Femur (tissue), 1 donor: ENCODE measurements at places on chromosomes 6 and 20.

- peak; percentile 83 for DNase-seq
Measured at GRCh38 chr20:48904566-48905296, 16.8 kb upstream of the ARFGEF2 start.

DNA sequence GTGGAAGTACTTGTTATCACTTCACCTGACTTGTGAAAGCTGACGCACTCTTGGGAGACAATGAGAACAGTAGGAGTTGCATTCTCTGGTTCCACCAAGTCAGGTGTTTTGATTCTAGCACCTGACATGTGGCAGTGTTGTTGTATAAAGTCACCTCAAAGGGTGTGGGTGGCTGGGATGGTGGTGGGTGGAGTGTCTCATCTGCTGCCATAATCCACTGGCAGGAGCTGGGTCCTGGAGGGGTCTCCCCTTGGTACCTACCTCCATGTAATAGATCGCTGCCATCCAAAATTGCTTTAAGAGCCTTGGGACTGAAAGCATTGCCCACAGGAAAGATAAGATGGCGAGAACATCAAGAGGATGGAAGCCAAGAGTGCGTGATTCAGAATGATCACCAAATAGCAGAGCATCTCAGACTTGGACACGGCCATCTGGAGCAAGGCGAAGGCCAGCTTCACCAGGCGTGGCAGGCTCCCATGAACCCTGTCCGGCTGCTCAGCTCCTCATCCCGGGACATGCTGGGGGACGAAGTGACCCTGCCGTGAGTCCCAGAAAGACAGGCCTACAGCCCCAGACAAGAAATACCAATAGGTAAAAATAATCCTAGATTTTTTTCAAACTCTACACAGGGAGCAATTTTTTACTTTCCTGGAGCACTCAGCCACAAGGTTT lies 56.6 kb downstream of the NPEPL1 start:
- no peak for DNase-seq

GRCh38 chr6:8705435-8706020 lies 270.2 kb upstream of the SLC35B3 start:
- no peak for DNase-seq

DNA sequence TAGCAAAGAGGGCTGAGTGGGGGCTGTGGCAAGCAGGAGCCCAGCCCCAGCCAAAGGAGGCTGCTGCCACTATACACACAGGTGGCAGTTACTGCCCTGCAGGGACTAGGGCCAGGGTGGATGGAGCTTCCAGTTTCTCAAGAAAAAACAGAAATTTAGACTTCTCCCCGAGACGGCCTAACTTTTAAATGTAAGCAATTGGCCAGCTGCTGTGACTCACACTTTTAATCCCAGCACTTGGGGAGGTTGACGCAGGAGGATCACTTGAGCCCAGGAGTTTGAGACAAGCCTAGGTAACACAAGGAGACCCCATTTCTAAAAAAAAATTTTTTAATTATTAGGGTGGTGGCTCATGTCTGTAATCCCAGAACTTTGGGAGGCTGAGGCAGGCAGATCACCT lies 98.2 kb upstream of the NFATC2 start:
- no peak for DNase-seq

DNA sequence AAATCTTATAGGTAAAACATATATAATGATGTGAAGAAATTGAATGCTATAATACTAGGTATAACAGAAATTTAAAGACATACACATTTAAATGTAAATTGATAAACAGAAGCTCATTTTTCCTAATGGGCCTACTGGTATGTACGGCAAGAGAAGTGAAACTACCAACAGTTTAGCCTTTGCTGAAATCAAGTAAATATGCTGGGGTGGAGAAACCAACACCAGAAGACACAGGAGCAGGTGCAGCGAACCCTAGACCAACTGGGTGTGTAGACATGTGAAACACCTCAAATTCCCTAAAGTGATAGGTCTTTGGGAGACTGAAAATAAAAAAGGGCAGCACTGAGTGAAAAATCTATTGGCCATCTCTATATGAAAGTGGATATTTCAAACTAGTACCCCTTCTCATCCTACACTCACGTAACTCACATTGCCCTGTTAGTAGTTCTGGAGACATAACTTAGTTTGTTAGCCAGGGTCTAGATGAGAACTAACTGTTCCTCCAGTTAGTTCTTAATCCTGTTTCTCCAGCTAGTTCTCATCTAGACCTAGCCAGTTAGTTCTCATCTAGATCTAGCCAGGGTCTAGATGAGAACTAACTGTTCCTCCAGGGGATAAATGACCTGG lies 53.1 kb downstream of the SLC35D3 start:
- DNase-seq, result no peak

GRCh38 chr6:19298421-19298820 lies 538.7 kb upstream of the ID4 start:
- DNase-seq, result no peak

DNA sequence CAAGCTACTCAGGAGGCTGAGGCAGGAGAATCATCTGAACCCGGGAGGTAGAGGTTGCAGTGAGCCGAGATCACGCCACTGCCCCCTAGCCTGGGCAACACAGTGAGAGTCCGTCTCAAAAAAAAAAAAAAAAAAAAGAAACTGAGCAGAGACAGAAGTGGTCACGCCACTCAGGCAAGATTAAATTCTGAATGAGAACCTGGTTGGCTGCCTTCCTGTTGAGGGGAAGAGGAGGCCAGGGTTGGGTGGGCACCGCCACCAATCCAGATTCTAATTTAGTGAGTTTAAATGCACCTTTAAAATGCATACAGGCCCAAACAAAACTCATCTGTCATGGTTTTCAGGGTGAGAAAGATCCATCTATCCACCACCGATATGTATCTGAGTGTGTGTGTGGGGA lies 23.7 kb upstream of the CCDC167 start:
- DNase-seq, result no peak

GRCh38 chr6:107173779-107174178 lies 58.5 kb upstream of the BEND3 start:
- DNase-seq, result no peak

GRCh38 chr6:75268121-75268987 lies 16.2 kb downstream of the TMEM30A start:
- no peak for DNase-seq

GRCh38 chr6:125810445-125810844 lies 19.7 kb downstream of the NCOA7 start:
- DNase-seq, result no peak

DNA sequence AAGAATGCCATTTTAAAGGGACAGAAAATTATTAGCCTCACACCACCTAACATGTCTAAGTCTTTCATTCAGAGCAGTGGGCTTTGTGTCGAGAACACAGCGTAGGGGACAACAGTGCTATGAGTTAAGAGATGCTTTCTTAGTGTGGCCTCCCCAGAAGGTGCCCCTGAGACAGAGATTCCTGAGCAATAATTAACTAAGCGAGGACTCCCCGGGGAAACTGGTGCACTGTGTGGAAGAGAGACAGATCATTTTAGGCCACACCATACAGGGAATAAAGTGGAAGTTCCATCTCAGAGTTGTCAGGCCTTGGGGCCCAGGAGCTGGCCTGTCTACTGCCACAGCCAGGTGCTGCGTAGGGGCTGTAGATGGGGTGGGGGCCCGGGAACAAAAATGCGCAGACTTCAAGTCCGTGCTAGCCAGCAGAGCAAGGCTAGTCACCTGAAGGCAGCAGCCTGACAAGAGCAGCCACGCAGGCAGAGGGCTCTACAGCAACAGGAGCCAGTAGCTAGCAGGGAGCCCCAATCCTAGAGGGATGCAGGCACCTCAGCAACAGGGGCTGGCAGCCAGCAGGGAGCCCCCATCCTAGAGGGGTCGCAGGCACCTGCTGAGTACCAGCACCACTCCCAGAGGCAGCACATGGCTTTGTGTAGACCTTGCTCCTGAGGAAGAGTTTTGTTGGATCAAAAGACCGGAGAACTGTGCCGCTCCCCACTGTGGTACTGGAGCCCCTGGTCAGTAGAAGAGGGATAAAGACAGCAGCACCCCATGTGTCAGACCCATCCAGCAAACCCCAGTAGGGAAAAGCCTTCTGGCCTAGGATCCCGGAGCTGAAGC lies 63.0 kb upstream of the NXT1 start:
- DNase-seq, result no peak

DNA sequence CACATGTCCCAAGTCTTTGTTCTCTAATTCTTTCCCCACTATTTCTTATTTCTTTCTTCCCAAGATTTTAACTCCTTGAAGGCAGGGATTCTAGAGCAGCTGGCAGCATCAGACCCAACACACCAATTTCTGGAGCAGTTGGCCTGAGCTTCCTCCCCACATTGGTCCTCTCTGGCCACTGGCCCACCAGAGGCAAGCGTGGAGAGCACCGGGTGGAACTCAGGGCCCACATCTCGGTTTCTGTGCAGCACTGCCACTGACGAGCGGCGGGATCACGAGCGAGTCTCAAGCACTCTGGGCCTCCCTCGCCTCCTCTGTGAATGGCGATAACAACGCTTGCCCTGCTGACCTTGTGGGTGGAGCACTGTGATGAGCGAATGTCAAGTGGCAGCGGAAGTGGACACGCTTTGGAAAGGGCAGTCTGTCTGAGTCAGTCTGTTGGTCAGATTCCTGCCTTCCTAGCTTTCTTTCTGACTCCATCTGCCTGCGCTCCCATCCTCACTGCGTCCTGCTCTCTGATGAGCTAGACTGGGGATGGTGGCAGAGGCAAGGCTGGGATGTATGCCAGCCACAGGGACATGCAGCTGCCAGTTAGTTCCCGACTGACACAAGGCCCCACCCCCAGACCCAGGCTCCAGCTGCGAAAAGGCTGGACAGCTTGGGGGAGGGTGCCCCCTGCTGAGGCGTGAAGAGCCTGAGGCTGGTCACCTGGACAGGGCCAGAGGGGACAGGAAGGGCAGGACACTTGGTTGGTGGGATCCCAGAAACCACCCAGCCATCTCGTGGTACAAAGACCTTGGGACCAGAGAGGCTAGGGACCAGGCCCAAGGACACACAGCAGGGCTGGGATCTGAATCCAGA lies 4.5 kb upstream of the SPDEF start:
- DNase-seq, result no peak

GRCh38 chr6:9412951-9413559 lies 977.7 kb upstream of the SLC35B3 start:
- no peak for DNase-seq

DNA sequence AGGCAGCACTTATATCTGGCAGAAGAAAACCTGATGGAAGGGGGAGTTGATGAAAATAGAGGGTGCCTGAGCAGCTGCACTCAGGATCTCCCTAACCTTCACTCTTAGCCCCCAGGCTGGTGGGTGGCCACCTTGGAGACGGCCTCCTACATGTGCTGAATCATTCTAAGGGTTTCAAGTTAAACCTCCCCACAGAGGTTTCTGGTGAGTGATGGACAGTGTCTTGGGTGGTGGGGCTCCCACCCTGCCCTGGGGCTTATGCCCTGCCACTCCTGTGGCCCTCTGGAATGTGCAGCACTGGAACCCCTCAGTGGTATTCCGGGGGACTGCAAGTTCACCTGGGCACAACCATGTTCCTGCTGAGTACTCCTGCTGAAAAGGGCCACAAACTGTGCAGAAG lies 357.2 kb downstream of the CD83 start:
- no peak for DNase-seq

DNA sequence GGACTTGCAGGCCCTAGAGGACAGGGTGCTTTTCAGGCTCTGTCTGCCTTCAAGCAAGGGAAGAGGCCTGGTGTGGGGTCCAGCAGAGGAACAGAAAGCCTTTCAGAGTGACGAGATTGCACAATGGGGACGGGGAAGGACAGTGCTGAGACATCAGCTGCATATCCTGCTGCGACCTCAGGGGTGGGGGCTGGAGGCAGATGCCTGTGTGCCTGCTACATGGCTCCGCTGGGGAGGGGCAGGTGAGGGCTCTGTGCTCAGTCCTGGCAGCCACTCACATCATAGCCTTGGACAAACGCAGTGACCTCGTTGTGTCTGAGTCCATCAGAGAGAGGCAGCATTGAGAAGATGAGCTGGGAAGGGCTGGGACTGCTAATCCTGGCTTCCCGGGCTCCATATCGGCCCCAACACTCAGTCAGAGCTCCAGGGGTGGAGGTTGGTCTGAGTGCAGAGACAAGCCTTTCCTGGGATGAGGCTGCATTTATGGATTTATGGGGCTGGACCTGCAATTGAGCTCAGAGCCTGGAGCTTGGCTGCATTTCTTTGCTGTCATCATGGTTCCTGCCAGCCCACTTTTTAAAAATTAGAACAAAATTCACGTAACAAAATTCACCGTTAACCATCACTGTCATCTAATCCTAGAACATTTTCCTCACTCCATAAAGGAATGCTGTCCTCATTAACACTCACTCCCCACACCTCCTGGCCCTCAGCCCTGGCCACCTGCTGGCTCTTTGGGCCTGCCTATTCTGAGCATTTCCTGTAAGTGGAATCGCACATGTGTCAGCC lies 196.9 kb upstream of the SLC24A3 start:
- DNase-seq, result peak; percentile 38

GRCh38 chr20:36856195-36856594 lies 19.7 kb upstream of the TLDC2 start:
- DNase-seq, result no peak

GRCh38 chr20:5539691-5540090 lies 210.5 kb upstream of the SHLD1 start:
- no peak for DNase-seq

- DNase-seq, result no peak
Measured at GRCh38 chr6:167495506-167496401, 170.9 kb downstream of the TTLL2 start.

- DNase-seq, result peak; percentile 32
Measured at GRCh38 chr20:36540551-36541211, 638 bp upstream of the MYL9 start.

- DNase-seq, result no peak
Measured at GRCh38 chr6:72414657-72415056, 207.2 kb upstream of the KCNQ5 start.

GRCh38 chr6:122825163-122825562 lies 36.1 kb downstream of the SMPDL3A start:
- DNase-seq, result no peak

DNA sequence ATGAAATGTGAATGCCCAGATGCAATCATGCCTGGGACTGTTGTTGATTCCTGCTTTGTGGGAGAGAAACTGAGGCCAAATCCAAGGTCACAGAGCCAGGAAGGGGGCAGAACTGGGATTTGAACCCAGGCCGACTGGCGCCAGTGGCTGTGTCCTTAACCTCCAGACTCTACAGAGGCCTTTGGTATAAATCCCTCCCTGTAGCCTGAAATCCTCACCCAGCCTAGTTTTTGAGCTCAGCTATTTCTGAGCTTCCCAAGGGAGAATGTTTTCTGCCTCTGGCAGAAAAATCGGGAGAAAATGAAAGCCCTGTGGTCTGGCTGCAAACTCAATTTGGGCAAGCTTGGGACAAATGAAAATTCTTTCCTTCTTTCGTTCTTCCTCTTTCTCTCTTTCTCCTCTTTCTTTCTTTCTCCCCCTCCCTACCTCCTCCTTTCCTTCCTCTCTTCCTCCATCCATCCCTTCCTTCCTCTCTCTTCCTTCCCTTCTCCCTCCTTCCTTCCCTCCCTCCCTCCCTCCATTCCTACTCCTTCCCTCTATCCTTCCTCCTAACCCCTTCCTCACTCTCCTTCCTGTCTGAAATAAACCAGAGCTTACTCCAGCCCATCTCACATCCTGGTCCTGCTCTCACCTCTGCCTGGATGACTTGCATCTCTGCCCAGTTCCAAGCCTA lies 34.9 kb downstream of the SNAI1 start:
- peak; percentile 34 for DNase-seq

GRCh38 chr6:5174244-5174643 lies 86.5 kb downstream of the LYRM4 start:
- DNase-seq, result peak; percentile 59
